ENCODE measurements at places on chromosomes 16 and 17.

DNA sequence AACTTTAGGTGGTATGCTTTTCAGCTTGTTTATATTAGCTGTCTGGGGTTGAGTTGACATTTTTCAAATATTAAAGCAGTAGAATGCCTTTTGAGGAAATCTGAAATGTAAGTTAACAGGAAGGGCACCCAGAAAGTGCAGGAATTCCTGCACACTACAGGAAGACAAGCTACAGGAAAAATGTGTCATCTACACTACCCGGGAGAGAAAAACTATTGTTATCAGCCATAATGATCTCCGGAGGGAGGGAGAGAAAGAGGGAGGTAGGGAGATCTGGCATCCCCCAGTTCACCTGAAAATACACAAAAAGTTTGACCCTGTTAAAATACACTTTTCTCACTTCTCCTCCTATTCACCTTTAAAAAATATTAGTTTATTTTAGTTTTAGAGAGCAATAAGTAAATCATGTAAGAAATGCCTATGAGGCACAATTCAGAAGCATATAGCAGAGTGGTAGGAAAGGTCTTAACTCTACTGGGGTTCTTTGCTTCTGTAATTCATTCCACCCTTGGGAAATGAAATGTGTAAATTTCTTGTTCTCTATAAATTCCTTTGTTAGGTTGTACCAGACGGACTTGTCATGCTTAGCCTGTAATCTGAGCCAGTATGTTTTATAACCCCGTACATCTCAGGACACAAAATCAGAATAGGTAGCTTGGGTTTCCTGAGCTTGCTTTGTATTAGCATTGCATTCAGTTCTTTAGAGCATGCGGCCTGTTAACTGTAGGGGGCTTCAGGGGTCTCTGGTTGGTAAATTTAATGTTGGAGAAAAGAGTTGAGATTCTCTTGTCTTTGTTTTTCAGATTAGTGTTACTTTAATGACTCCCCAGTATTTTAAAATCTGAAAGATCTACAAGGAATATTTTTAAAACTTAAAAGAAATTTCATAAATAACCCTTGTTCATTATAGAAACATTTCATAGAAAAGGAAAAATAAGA, 3.3 kb downstream of the MAP2K6 start:
- DNase-seq: no peak

DNA sequence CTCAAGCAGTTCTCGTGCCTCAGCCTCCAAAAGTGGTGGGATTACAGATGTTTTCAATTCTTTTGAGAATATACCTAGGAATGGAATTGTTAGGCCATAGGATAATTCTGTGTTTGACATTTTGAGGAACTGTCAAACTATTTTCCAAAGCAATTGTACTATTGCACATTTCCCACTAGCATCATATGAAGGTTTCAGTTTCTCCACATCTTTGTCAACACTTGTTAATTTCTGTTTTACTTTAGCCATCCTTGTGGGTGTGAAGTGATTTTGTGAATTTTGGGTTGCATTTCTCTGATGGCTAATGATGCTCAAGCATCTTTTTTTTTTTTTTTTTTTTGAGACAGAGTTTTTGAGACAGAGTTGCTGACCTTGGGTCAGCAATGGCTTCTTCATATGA, 6.2 kb downstream of the NT5M start:
- no peak for DNase-seq

DNA sequence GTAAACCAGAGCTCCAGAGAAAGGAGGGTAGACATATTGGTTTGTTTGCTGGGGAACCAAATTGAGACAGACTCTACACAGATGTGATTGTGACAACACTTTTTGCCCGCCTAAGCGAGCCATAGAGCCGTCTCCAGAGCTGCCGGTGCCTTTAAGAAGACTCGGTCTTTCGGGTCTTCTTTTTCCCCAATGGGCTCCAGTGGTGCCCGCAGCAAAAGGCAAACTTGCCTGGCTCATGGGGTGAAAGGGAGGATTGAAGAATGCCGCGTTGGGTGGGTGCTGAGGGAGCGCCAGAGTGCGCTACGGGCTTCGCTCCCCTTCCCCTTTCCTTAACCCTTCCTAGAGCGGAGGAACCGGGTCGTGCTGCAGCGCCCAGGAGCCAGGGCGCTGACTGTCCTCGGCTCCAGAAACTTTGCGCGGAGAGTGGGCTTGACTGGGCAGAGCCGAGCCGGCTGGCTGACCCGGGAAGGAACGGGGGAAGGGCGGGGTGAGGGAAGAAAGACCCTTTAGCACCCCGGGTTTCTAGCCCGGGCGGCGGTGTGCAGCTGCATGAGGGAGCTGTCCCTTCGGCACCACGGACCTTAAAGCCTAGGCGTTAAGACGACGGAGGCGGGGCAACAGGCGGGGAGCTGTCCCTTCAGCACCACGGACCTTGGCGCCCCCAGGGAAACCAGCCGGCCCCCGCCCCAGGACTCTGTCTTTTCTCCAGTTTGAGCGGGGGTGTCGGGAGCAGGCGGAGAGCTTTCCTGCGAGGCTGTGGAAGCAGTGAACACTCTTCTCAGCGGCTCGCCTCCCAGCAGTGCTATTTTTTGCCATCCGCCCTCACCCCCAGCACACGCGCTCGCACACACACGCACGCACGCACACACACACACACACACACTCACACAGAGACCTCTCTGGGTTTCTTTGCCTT, at the start of gene CACNG3:
Gene CACNG3, plus strand, starts transcription at position 880 of the 916 bp plus-strand sequence. CDS start 420 bp downstream, outside the sequence.
- peak; percentile 70 for DNase-seq

- no peak for DNase-seq
Measured at GRCh38 chr16:35745191-35745590, 2285.8 kb downstream of the TP53TG3F start.

- no peak for DNase-seq
Measured at GRCh38 chr16:19210280-19210924, 42.4 kb downstream of the SYT17 start.

DNA sequence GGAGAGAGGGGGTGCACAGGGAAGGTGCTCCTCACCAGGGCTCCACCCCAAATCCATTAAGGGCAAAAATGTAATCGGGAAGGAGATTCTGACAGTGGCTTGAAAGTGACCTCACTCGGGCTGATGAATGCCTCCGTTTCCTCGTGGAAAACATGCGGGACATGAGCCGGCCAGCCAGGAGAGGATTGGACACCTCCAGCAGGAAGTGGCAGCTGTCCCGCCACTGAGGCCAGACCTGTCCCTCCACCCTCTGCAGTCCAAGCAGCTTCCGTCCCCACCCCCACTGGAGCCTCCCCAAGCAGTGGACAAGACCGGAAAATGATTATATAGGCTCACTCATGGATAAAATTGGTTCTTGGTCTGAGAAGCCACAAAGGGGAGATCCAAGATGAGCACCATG, 82.1 kb upstream of the CCL1 start:
- DNase-seq: no peak
